ENCODE measurements at places on chromosomes 5 and 9.

DNA sequence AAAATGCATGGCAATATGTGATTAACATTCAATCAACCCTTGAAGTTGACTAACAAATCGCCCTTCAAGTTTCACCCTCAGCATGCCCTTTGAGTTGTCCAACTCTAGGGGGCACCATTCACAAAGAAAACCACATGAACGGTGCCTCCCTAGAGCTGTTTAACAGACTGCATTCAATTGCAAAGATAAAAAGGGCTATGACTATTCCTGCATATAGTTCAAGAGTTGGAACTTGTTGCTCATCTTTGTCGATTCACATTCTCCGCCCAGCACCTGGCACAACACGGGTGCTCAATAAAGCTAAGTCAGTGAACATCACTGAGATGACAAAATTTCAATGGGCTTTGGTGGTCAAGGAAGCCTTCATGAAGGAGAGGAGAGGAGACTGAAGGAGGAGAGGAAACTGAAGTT, 69.6 kb upstream of the SLC30A5 start:
- no peak for DNase-seq

- no peak for DNase-seq
Measured at GRCh38 chr5:111415053-111415452, 97.3 kb downstream of the STARD4 start.

DNA sequence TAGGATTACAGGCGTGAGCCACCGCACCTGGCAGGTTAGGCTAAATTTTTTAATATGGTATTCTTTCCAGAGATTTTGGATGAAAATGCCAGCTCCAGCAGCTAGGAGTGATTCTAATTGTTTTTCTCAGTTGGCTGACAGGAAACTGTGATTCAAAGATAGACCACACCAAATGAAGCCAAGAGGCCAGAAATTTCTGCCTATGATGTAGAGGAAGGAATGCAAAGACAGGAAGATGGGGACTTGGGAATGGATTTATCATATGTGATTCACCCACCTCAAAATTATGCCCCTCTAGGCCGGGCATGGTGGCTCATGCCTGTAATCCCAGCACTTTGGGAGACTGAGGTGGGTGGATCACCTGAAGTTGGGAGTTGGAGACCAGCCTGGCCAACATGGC, 53.3 kb downstream of the UGCG start:
- DNase-seq = no peak

DNA sequence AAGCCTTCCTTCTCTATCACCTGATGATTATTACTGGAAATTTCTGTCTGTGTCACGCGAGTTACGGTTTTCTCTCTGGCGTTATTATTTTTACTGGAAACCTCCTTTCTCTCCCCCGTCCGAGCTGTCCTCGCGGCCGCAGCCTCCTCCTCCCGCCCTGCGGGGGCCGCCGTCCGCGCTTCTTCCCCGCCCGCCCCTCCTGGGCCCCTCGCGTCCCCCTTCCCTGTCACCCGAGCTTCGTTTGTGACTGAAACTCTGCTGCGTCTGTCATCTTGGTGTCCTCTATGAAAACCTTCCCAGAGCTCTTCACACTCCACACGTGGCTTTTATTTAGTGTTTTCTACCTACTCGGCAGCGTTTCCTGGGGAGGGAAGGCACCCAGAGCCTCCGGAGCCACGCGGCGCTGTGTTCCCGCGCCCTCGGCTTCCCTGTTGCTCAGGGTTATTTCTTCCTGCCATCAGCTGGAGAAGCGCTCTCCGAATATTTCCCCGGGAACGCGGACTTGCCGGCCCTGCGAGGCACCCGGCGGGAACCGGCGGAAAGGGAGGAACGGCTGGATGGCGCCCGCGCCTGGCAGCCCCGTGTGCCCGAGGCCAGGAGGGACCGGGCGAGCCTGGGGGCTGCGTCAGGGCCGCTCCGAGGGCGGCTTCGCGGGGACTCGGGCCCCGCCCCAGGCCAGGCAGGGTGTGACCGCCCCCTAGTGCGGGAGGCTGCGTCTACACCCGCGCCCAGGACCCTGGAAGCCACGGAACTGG, 33.9 kb downstream of the TRIP13 start:
- DNase-seq = no peak

GRCh38 chr5:127298656-127299055, 8.1 kb downstream of the MEGF10 start:
- DNase-seq = no peak

DNA sequence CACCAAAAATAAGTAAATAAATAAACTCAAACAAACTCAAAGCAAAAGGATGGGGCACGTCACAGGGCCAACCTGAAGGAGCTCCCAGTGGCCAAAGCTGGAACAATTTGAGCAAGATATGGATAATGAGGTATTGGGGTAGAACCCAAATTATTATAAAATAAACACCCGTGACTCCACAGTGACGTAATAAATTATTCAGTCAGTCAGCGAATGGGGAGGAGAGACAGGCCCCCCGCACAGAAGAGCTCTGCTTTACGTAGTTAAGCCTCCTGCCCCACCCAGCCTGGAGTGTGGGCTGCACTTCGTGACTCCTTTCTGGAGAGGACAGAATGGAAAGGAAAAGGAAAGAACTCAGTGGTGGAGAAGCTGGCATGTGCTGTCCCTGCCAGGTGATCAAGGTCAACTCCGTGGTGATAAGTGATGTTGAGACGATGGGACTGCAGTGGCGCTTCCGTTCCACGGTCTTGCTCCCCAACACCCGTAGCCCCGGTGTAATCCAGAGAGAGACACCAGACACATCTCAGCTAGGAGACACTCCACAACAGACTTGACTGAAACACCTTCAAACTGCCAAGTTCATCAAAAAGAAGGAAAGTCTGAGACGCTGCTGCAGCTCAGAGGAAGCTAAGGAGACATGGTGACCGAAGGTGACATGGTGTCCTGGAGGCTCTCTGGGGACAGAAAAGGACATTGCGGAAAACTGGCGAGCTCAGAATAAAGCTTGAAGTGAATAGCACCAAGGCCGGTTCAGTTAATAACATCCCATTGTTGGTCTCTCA, 83.3 kb upstream of the COL5A1 start:
- DNase-seq = no peak

DNA sequence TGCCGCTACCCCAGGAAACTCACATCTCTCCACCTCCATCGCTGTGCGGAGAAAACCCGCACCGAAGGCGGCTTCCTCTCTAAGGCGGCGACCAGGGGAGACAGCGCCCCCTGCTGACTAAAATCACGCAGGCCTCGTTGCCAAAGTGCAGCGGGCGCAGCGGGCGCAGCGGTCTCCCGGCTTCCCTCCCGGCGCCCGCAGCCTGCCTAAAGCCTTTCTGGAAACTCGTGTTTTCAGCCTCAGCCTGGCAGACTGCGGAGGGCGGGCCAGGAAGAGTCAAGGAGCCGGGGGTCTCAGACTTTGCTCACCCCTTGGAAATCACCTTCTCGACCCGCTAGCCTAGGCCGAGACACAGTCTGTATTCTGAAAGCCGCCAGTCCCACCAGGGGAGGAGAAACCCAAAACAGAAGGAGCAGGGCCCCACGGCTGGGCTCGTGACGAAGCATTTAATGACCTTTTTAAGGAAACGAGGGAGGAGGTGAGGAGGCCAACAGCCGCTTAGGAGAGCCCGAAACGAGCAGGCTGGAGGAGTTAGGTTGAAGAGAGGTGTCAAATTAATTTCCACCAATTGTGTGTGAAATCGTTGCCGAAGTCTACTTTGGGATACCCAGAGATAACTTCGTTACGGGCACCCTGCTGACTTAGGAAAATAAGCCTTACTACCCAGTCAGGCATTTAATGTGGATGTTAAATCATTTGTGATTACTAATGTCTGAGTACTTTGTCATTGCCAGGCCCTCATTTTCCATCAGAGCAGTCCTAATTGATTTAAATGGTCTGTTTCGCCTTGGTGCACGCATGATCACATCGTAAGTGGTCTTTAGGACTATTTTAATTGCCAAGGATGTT, 7.3 kb upstream of the FOXB2 start:
- no peak for DNase-seq

All from NCI-H187 treated with DMSO at 0.1 percent for 48 hours (cell line).